Small intestine (tissue), 16 donors: ENCODE measurements at places on chromosomes 4 and X.

DNA sequence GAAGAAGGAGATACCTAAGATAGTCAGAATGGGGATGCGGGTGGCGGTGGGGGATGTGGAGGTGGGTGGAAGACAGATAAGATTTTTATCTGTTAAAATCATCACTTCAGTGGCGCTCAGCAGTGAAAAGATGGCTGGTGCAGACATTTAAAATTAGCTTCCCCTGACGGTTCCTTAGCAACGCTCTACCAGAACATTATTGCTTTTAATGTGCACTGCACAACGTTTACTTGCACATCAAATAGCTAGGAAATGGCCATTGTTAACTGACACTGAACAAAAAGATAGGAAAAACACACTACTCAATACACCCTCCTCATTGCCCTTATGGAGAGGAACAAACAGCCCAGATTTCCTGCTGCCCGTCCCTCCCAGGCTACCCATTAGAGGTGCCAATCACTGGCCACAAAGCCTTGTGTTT lies 61.0 kb upstream of the FTHL17 start:
- no peak for DNase-seq

GRCh38 chr4:139628184-139629012 lies 37.2 kb upstream of the MGST2 start:
- DNase-seq = peak; percentile 27

DNA sequence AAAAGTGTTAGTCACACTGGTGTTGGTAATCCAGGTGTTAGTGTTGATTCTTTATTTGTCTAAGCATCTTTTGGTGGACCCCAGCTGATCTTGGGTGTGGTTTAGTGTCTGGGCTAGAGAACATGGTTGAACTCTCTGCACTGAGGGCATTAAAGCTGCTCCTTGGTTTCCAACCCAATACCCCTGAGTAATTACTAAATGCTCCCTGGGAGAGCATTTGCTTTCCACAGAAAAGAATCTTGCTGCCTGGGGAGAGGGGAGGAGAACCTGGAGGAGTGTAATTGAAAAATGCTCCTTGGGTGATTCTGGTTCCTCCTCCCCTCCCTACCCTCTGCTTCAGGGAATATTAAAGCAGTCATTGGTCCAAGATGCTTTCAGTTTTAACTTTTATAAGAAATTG lies 3.1 kb downstream of the GUCY1B1 start:
- DNase-seq = no peak

GRCh38 chr4:143341186-143341755 lies 4.6 kb downstream of the GAB1 start:
- DNase-seq = no peak

- no peak for DNase-seq
These were observed 1.8 kb downstream of the AVPR2 start for GRCh38 chrX:153906126-153906917.

DNA sequence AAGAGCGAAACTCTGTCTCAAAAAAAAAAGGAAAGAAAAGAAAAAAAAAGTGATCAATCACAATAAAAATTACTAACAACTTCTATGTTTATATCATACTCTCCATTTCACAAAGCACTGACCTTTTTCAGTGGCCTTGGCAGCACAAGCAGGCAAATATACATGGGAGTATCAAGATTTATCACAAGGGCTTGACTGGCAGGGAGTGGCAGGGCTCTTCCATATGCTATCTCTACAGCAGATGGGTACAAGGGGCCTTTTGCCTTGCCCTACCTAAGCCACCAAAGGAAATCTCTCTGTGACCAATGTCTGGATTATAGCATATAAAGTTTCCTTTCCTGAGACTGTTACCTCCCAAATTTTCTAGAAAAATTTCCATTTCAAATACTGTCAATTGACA lies 24.4 kb downstream of the TSPAN5 start:
- DNase-seq = no peak

DNA sequence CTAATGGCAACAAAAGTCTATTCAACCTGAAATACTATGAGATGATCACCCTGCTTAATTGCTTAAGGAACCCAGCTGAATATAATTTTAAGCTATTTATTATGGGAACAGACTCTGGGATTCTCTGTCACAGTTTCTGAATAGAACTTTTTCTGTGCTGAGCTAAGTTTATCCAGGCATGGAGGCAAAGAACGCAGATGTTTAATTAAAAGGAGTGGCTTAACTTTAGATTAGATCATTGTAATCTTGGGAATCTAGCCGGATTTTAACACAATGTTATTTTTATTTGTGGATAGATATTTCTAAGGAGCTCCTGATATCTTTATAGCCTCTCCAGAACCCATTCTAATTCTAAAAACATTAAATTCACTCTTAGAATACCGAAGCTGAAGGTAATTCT lies 353.4 kb downstream of the STIM2 start:
- DNase-seq = no peak

GRCh38 chrX:12955882-12956703 lies 18.8 kb upstream of the TMSB4X start:
- peak; percentile 29 for DNase-seq

- no peak for DNase-seq
These were observed 92.7 kb downstream of the CD99L2 start for GRCh38 chrX:150805736-150806135.

DNA sequence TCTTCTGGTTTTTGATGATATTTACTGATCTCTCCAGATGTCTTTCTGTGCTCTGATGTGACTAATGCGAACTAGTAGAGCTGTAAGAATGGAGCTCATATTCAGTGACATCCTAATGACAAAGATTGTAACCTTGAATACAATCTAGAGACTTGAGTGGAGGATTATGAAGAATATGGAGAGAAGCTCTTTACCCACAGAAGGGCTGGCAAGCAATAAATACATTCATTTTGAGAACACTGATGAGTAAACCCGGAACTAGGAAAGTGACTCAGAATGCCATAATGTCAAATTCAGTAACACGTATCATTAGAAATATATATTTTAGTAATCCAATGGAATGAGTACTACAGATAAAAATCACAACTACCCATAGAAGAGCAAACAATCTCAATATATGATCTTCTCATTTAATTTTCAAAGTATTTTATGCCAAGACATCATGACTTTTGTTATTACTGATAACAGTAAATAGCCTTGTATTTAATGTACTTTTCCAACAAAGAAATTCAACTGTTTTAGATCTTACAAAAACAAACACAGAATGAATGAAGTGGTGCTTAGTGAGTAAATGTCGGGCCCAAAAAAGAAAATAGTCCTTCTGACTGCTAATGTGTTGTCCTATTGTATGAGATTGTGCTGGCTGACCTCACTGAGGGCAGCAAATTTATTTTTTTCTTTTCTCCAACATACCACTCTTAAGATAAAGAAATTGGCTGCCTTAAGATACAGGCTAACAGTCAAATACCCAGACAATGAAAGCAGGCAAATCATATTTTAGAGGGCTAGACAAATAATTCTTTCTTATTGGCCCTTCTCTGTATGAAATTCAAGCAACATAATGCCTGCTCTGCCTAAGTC lies 49.2 kb upstream of the HDAC8 start:
- DNase-seq = no peak

- DNase-seq = no peak
These were observed 10.2 kb downstream of the UBE2D3 start for GRCh38 chr4:102817021-102817605.

GRCh38 chr4:106287353-106287969 lies 28.5 kb downstream of the TBCK start:
- DNase-seq = peak; percentile 3

GRCh38 chr4:139808808-139809756 lies 143.5 kb downstream of the MGST2 start:
- DNase-seq = peak; percentile 20
